ENCODE measurements at places on chromosomes 16 and 17.

DNA sequence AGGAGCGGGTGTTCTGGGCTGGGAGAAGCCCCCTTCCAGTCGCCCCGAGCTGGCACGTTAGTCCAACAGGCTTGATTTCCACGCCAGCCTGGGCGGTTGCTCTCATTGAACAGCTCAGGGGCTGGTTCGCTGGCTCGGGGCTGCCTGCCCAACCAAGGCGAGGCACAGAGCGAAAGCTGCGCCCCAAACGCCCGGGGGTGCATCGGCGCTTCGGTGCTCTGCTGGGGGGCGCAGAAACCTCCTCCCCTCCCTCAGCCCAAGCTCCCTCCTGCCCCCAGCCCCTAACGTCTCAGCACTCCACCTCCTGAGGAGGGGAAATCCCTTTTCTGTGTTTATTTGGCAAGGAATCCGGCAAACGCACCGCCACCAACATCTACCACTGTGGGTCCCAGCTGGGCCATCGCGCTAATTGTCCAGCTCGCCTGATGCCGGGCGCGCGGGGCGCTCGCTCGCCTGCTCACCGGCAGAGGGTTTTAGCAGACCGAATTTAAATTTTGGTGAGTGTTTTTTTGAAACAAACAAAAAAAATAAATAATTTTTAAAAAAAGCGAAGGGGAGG is 29.5 kb upstream of the RBFOX1 start:
- no peaks in the 10 kb centered on the region for H3K4me1 ChIP-seq
- no peaks in the 10 kb centered on the region for H3K36me3 ChIP-seq
- H3K27me3 ChIP-seq = peaks cover 25% of the 10 kb centered on the region
- DNase-seq = no peak

DNA sequence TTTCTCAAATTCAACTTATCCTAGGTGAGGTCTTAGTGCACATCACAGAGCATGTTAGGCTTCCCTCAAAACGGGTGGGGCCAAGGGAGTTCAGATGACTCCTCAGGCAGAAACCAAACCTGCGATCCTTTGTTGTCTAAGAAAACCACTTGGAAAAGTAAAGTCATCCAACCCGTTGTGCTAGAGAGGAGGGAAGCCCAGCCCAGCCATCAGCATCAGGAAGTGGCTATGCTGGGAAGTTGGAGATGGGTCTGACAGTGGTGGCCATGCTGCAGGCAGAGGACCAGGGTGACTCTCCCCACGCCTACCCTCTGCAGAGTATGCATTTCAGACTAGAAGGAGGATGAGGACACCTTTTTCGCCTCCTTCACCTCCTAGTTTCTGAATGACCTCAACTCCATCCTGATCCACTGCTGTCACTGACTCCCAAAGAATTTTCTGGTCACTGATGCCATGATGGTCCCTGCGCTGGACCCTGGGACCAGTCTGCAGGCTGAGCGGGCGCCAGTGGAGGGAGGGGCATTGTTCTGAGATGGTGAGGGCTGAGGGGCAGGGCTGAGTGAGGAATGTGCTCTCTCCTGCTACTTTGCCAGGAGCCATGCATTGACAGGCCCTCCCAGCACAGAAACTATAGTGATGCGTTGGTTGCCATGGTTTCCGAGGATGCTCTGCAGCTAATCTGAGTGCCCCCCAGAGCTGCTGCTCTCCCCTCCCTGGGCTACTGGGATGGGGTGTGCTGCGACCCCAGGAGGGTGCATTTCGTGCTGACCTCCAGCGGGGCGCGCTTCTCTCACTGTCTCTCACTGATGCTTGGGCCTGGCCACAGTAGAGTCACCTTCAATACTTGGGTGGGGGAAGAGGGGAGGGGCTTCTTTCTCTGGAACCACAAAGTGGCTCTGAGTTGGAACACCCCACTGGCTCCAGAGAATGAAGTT is 20.4 kb downstream of the ALOX12B start:
- no peak overlapping the region for H3K27ac ChIP-seq
- H3K4me3 ChIP-seq = no peak overlapping the region
- no peaks in the 10 kb centered on the region for H3K36me3 ChIP-seq
- no peak for DNase-seq

DNA sequence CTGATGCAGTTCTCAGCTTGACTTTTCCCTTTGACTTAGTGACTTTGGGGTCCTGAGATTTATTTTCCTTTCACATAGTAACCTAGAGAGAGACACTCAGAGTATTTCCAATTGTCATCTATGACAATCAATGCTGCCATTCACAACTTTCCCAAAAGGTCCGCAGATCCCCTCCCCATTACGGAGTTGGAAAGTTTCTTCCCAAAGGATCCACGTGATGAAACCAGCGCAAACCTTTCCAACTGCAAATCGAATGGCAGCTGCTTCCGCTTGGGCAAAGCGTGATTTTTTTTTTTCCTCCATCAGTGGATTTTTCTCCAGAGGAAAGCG is 538 bp upstream of the FCSK start:
- no peaks in the 10 kb centered on the region for H3K36me3 ChIP-seq
- no peaks in the 10 kb centered on the region for H3K27me3 ChIP-seq
- DNase-seq = no peak
- peak overlapping the region; percentile 97 for H3K27ac ChIP-seq
- peaks cover 2% of the 10 kb centered on the region for H3K4me1 ChIP-seq

- H3K27me3 ChIP-seq = no peaks in the 10 kb centered on the region
- no peak overlapping the region for H3K4me3 ChIP-seq
- DNase-seq = no peak
- H3K4me1 ChIP-seq = peaks cover 7% of the 10 kb centered on the region
These were observed 4.4 kb upstream of the CSNK1D start for GRCh38 chr17:82277851-82278250.

- DNase-seq = no peak
- H3K27ac ChIP-seq = no peak overlapping the region
- no peaks in the 10 kb centered on the region for H3K36me3 ChIP-seq
- H3K4me1 ChIP-seq = peaks cover 2% of the 10 kb centered on the region
These were observed 849.1 kb upstream of the RBFOX1 start for GRCh38 chr16:6483469-6484033.

- no peak overlapping the region for H3K4me3 ChIP-seq
- H3K4me1 ChIP-seq = peaks cover 2% of the 10 kb centered on the region
- H3K36me3 ChIP-seq = peaks cover 4% of the 10 kb centered on the region
- no peak overlapping the region for H3K27ac ChIP-seq
- no peak for DNase-seq
- no peaks in the 10 kb centered on the region for H3K27me3 ChIP-seq
These were observed 20.0 kb upstream of the TRIM25 start for GRCh38 chr17:56933868-56934267.

DNA sequence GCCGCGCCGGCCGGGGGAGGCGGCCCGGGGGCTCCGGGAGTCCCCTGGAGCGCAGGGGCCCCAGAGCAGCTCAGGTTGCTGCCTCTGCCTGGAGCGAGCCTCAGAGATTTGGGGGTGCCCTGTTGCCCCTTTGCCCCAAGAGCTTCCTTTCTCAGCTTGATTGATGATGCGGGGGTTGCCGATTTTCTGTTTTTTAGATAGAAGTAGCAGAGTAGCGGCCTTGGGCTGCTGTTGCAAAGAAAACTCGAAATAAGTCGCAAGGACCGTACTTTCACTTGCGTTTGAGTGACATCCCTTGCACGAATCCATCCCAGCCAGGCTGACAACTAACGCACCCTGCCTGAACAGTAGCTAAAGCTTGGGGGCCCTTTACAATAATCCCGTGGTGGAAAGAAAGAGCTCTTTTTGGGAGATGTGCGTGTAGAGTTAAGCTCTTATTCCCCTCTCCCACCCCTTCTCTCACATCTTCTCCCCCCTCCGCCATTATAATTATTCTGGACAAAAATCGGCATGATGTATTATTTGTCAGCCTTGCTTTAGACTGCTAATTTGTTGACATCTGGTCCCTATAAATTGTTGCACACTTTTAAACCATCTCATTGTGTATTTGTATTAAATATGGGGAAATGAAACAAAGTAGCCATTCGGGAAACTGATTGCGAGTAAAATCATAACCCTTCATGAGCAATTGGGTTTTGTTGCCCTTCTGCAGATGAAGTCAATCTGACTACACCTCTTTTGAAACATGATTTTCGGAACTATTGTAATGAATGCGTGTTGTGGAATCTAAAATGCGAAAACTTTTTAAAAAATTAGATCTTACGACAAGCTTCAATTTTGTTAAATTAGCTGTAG is 873 bp downstream of the USP10 start:
- DNase-seq = peak; percentile 44
- peaks cover 2% of the 10 kb centered on the region for H3K36me3 ChIP-seq
- peak overlapping the region; percentile 86 for H3K27ac ChIP-seq

GRCh38 chr17:74326506-74326905 is 480 bp downstream of the KIF19 start:
- no peaks in the 10 kb centered on the region for H3K36me3 ChIP-seq
- no peak overlapping the region for H3K4me3 ChIP-seq
- DNase-seq = no peak
- no peak overlapping the region for H3K27ac ChIP-seq

DNA sequence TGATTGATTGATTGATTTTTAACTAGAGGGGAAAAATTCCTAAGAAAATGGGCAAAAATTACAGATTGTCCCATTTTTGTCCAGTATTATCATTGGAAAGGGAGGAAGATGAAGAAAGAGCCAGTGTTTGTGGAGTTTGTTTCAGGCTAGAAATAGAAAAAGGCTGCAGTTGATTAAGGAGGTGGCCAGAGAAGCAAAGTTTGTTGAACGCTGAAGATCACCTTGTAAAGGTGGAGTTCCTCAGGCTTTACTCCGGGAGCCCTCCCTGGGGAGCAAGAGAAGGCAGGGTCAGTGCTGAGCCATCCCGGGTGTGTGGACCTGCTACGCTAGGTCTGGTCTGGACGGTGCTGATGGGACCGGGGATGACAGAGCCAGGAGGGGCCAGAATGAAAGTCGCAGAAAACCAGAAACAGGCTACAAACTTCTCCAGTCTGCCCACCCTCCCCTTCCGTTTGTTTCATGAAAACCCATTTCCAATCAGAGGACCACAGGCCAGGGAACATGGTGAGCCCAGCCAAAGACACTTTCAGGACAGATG is 222.6 kb upstream of the FOXF1 start:
- no peaks in the 10 kb centered on the region for H3K36me3 ChIP-seq
- H3K27ac ChIP-seq = no peak overlapping the region
- H3K4me1 ChIP-seq = no peaks in the 10 kb centered on the region
- no peak overlapping the region for H3K4me3 ChIP-seq

DNA sequence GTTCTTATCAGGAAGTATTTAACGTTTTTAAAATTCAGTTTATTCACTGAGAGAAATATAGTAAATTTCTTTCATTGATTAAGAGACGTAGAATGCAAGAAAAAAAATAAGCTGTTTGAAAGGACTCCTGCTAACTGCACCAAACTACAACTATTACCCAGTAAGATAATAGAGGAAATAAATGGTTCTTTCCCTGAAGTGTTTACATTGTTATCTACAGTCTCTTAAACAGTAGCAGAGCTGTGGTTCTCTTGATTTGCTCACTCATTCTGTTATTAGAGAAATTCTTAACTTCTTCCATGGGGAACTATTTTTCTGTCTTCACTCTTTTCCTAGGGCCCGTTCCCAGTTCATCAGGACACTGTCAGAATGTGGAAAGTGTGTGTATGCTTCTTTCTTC is 973.0 kb downstream of the KCNJ2 start:
- DNase-seq = no peak
- no peaks in the 10 kb centered on the region for H3K27me3 ChIP-seq
- H3K27ac ChIP-seq = no peak overlapping the region
- H3K36me3 ChIP-seq = no peaks in the 10 kb centered on the region

- H3K4me1 ChIP-seq = peaks cover 2% of the 10 kb centered on the region
- no peaks in the 10 kb centered on the region for H3K36me3 ChIP-seq
- no peaks in the 10 kb centered on the region for H3K27me3 ChIP-seq
- no peak overlapping the region for H3K27ac ChIP-seq
- H3K4me3 ChIP-seq = no peak overlapping the region
- DNase-seq = peak; percentile 81
These were observed 2.2 kb downstream of the SLC12A3 start for GRCh38 chr16:56866955-56867830.

Data from trophoblast cell (in vitro differentiated cells and primary cell).